CD4-positive, alpha-beta T cell treated with Interleukin-15 for 1 hour (primary cell): ENCODE measurements at places on chromosomes 11 and 22.

DNA sequence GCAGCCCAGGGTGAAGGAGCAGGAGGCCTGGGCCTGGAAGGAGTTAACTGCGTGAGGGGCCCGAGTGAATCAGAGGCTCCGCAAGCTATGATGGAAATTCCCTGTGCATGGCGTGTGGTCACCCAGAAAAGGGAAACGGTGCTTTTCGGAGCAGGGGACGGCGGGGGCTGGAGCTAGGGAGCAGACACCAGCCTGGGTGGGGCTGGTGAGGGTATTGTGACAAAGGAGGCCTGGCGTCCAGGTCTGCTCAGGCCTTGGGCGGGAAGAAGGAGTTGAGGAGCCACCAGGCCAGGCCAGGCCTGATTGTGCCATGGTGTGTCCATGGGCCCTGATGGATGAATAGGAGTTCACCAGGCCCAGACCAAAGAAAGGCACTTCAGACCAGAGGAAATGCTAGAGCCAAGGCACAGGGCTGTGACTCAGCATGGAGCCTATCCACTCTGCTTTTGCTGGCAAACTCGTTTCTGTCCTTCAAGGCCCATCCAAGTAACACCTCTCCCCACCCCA lies 12.8 kb upstream of the SPI1 start:
- DNase-seq: peak; percentile 82

GRCh38 chr22:20840646-20841371 lies 17.8 kb downstream of the PI4KA start:
- no peak for DNase-seq

GRCh38 chr11:126585388-126585773 lies 229.9 kb downstream of the ST3GAL4 start:
- no peak for DNase-seq

- no peak for DNase-seq
Measured at GRCh38 chr11:19728436-19728835, 15.8 kb downstream of the NAV2 start.

DNA sequence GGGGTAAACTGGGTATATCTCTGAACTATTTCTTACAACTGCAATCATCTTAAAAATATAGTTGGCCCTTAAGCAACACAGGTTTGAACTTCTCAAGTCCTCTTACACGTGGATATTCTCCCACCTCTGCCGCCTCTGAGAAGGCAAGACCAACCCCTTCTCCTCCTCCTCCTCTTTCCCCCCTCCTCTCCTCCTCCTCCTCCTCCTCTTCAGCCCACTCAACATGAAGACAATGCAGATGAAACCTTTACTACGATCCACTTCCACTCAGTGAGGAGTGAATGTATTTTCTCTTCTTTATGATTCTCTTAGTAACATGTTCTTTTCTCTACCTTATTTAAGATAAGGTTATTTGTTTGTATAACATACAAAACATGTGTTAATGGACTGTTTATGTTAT lies 20.0 kb downstream of the SHANK2 start:
- DNase-seq: no peak

- no peak for DNase-seq
Measured at GRCh38 chr11:45805305-45806071, 539 bp downstream of the SLC35C1 start.

- DNase-seq: no peak
Measured at GRCh38 chr22:48800036-48800885, 1027.4 kb downstream of the BRD1 start.

GRCh38 chr11:20443596-20443995 lies 56.1 kb downstream of the PRMT3 start:
- no peak for DNase-seq
